ENCODE measurements at places on chromosomes 11 and 22.
A peak's percentile ranks its signal among the peaks of the same experiment; 100 is the strongest.

DNA sequence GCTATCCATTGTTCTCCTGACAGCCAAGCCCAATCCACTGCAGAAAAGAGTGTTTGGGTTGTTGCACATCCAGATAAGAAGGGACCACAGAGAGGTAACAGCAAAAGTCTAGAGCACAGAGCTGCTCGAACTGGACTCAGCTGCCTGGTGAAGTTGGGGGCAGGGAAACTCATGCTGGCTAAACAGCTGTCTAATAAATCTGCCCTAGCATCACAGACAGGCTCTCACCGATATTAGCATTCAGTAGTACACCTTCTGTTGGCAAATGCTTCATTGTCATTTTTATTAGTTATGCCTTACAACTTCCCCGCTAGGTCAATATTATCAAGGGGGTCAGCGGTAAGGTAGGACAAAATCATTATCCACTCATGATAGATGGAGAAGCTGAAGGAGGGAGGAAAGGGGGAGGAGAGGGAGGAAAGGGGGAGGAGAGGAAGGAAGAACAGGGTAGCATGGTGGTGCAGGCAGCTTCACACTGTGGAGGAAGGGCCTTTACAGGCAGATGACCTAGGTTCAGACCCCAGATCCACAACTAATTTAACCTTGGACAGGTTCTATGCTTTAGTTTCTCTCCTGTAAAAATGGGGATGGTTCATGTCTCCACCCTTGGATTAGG, 102.7 kb downstream of the LARGE1 start:
- no peak for DNase-seq

DNA sequence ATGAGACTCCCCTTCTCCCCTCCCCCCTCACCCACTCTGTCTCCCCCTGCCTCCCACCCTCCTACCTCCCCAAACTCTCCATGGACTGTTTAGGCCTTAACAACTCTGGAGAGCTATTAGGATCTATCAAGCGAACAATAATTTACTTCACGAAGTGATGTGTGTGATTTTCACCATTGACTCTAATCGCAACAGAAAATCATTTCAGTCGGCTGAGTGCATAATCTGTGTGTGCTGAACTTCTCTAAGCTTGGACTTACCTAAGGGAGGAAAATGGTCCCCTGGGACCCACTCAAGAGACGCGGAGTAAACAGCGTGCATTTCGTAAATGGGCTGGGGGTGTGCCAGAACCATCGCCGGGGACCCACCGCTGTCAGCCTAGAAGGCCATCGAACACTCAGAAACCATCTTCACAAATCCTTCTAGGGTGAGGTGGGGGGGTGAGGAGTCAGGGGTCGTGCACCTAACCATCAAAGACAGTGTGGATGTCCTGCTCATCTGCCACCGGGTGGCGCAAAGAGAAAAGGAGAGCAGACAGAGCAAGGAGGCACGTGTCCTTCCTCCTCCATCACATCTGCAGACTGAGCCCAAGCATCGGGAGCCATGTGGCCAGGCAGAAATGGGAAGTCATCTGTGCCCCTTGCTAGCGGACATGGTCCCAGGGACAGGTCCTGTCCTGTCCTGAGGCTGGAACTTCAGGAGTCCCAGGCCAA, 62.1 kb upstream of the NUP50 start:
- peak; percentile 24 for DNase-seq

GRCh38 chr11:35389112-35389511, 30.2 kb downstream of the SLC1A2 start:
- no peak for DNase-seq

GRCh38 chr11:65491614-65492386, 7.0 kb upstream of the MALAT1 start:
- DNase-seq: no peak

- DNase-seq: peak; percentile 88
Measured at GRCh38 chr22:36405671-36406538, 18.1 kb upstream of the MYH9 start.

DNA sequence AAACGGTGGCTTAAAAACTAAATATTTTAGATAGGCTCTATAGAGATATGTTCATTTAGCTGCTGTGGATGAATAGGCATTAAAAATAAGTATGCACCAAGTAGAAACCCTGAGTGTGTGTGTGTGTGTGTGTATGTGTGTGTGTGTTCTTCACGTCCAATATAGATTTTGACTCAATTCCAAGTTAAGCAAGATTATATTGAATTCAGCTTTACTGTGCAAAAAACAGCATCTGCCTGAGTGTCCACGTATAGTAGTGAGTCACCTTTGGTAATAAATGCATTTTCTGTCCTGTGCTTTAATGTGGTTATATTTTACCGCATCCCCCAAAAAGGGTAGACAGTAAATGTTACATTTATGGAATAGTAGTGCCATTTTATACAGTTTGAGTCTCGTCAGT, 71.2 kb downstream of the PDHX start:
- DNase-seq: no peak

DNA sequence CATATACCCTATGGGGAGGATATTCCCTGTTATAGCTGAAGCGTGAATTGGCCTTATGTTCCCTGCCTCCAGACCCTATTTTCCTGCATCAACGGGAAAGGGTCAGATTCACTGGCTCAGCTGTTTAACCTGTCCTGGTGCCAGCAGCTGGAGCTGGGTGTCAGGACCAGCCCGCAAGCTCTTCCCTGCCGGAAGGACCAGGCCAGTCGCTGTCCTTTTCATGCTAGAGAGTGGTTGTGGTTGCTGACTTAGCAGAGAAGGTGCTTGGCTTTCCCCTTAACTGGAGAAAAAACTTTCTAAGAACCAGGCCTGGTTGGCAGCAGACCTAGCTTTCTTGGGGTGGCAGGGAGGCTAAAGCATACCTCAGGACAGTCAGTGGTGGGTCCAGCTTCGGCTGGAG, 5.2 kb upstream of the SREBF2 start:
- DNase-seq: no peak

GRCh38 chr22:19819911-19820879, 34.5 kb downstream of the GNB1L start:
- no peak for DNase-seq

- no peak for DNase-seq
Measured at GRCh38 chr22:37822079-37822833, 926 bp upstream of the GALR3 start.

- DNase-seq: no peak
Measured at GRCh38 chr11:41779401-41779960, 320.0 kb upstream of the LRRC4C start.

GRCh38 chr11:134584706-134585445, 172.8 kb upstream of the B3GAT1 start:
- DNase-seq: no peak

GRCh38 chr11:6469599-6469998, 4.1 kb downstream of the TRIM3 start:
- DNase-seq: no peak

DNA sequence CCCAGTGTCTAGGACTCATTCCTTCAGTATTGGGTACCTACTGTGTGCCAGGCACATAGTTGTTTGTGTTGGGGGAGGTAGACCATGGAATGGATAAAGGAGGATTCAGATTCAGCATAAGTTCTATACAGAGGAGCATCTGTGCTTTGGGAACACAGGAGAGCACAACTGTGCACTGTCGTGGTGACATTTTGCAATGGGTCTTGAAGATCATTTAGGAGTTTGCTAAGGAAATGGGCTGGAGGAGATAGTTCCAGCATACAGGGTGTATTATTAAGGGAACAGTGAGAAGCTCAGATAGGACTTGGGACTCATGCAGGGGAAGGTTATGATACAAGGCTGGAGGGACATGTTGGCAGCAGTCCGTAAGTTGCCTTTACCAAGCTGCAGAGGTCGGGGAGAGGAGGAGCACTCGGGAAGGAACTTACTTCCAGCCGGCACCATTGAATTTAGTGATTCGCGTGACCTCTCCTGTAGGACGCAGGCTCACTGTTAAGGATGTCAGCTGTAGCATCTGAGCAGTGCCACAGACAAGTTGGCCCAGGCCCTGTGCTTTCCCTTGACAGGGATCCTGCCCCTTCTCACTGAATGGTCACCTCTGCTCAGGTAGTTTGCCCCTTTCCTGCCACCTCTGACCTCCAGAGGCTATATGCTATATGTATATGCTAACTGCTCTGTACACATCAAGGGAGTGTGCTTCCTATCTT, 25.6 kb downstream of the TREH start:
- DNase-seq: no peak

- no peak for DNase-seq
Measured at GRCh38 chr11:7089328-7090251, 792 bp downstream of the RBMXL2 start.

- no peak for DNase-seq
Measured at GRCh38 chr22:35514366-35514765, 26.3 kb upstream of the RASD2 start.

GRCh38 chr11:44687388-44687787, 39.4 kb upstream of the TSPAN18 start:
- no peak for DNase-seq

DNA sequence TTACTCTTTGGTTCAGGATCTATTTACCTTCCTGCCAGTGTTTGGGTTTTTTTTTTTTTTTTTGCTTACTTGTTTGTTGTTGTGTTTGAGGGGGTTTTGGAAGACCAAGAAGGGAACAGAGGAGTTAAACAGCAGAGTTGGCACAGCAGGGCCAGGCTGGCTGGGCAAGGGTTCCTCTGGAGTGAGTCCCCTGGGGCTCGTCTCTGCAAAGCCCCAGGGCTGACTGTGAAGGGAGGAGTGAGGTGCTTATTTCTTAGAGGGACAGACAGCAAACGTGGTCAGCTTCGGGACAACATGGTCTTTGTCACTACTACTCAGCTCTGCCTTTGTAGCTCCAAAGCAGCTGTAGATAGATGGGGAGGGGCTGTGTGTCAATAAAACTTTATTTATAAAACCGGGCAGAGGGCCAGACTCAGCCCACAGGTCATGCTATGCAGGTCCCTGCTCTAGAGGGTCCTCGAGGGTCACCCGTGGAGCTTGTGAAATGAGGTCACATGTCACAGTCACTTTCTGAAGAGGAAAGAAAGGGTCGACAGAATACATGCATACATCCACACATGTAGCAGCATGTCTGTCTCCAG, 1404.7 kb downstream of the BRD1 start:
- DNase-seq: no peak

DNA sequence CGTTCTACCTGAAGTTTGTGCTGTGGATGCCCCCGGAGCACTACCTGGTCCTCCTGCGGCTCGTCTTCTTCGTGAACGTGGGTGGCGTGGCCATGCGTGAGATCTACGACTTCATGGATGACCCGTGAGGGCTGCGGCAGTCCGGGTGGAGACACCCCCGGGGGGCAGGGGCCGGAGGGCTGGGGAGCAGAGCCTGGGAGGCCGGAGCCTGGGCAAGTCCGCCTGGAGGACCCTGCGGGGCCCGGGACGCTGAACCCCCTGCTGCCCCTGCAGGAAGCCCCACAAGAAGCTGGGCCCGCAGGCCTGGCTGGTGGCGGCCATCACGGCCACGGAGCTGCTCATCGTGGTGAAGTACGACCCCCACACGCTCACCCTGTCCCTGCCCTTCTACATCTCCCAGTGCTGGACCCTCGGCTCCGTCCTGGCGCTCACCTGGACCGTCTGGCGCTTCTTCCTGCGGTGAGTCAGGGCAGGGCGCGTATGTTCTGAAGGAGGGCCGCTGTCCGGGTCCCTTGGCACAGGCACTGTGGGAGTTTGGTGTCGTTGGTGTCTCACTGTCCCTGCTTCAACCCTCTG, 17.3 kb downstream of the RNH1 start:
- no peak for DNase-seq

DNA sequence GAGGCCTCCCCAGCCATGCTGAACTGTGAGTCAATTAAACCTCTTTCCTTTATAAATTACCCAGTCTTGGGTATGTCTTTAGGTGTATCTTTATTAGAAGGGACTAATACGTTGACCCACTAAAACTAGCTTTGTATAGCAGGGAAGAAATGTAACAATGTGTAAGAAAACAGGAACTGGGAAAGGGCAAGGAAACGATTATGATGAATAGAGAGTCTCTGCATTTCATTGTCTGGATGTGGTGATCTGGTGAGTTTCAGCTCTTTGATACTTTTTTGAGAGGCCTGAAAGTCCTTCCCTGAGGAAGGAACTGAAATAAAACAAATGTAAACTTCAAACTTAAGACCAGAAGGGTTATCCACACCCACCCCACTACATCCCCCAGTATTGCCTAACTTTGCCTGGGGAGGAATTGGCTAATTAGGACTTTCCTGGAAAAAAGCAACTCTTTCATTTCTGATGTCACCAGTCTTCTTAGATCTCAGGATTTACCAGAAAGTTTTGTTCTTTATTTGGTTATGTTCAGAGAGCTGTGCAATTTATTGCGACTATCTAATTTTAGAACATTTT, 119.0 kb downstream of the LDLRAD3 start:
- no peak for DNase-seq

Measured in activated CD4-positive, alpha-beta T cell treated with anti-CD3 and anti-CD28 coated beads, Interleukin-2, Interleukin-4, amounts not matched to agents 100 ng/mL and 50 ng/mL, durations not matched to agents 16 hours and 8 hours (primary cell).